Body of pancreas (tissue), 4 donors: ENCODE measurements at places on chromosomes 5 and 9. TPM values are rescaled to one million over a fixed set of nuclear protein-coding genes. Genes with fewer than 3 reads are reported as not detected.

RANBP17 gene
- 6.6 TPM for total RNA-seq

RNF208 gene
- total RNA-seq = 14.5 TPM

BICD2 gene
- total RNA-seq = 16.1 TPM

PTCD2 gene
- total RNA-seq = 2.6 TPM

DND1 gene
- total RNA-seq = 1.8 TPM

PCDHB5 gene
- total RNA-seq = 4.3 TPM

MYORG gene
- total RNA-seq = 11.2 TPM

ADAMTS6 gene
- not detected for total RNA-seq

SOHLH1 gene
- total RNA-seq = not detected

IL3 gene
- total RNA-seq = not detected

ZNF169 gene
- 7.0 TPM for total RNA-seq

NME5 gene
- not detected for total RNA-seq

VCAN gene
- total RNA-seq = 33.7 TPM

FGFR4 gene
- 33.7 TPM for total RNA-seq

IL13 gene
- not detected for total RNA-seq

MEIKIN gene
- total RNA-seq = not detected

FLT4 gene
- total RNA-seq = 6.3 TPM

RANBP3L gene
- 4.9 TPM for total RNA-seq

PRDM9 gene
- not detected for total RNA-seq

PALM2AKAP2 gene
- total RNA-seq = 2.1 TPM

AGPAT2 gene
- total RNA-seq = 94.2 TPM
